Neural progenitor cell (in vitro differentiated cells): ENCODE measurements at places on chromosomes 5 and 9.

DNA sequence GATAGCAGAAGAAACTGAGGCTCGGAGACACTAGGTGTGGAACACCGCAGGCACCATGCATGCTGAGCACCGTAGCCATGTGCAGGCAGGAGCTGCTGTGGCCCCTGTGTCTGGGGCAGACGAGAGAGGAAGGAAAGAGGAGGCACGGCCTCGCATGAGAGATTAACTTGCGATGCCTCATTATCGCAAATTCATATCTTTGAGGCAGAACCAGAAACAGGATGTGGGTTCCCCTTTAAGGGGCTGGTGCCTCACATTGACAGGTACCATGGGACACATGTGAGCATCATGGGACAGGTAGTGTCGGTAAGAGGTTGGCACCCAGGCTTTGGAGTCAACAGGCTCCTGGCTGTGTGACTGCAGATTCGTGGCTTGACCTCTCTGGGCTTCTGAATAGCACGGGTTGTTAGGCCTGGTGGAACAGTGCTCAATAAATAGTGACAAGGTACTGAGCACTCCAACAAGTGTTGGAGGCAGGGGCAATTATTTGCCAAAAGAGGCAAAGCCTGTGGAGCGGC lies 40.8 kb downstream of the NAIF1 start:
- no peak overlapping the region for H3K4me3 ChIP-seq
- no peak for DNase-seq
- H3K4me1 ChIP-seq: no peaks in the 10 kb centered on the region
- no peaks in the 10 kb centered on the region for H3K36me3 ChIP-seq
- no peak overlapping the region for H3K27ac ChIP-seq

DNA sequence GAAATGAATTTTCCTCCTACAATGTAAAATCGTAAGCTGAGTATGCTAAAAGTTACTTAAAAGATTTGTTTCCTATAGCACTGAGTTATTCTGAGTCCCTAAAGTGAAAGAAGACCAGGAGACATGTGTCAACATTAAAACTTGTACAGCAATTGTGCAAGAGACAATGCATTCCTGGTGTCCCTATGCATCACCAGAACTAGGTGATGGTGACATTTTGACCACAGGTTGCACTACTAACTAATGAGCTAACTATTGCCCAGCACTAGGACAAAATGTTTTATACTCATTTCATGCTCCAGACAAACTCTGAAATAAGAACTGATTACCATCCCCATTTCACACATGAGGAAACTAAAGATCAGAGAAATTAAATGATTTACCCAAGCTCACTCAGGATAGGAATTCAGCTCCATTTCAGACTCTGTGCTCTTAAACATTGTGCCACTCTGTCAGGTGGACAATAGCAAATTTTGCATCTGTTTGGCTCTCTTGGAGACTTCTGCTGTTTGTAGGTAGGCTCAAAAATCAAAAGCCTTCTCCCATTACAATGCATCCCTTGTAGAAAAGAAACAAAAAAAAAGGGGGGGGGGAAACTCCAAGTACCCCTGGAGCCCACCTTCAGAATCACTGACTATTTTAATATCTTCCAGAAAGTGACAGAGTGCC lies 269.2 kb downstream of the ACTL7B start:
- no peak for DNase-seq
- H3K27me3 ChIP-seq: no peaks in the 10 kb centered on the region
- H3K36me3 ChIP-seq: no peaks in the 10 kb centered on the region
- no peak overlapping the region for H3K4me3 ChIP-seq
- no peak overlapping the region for H3K27ac ChIP-seq

DNA sequence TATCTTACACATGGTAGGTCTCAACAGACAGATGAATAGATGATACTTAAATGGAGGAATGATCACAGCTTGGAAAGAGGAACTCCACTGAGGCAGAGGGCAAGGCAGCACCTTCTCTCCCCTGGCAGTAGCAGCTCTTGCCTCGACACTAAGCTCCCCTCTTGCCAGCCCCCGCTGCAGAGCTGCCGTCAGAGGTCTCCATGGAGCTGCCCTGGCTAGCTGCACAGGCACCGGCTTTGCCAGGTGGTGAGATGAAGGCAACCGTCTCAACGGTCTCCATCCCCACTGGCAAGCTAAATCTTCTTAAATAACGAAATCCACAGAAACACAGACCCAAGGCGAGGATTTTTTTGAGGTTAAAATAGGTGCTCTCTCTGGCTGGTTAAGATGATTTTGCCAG lies 81.2 kb downstream of the CRB2 start:
- no peaks in the 10 kb centered on the region for H3K27me3 ChIP-seq
- DNase-seq: no peak
- H3K4me3 ChIP-seq: no peak overlapping the region

- no peak overlapping the region for H3K27ac ChIP-seq
- DNase-seq: peak; percentile 21
- H3K4me3 ChIP-seq: no peak overlapping the region
- no peaks in the 10 kb centered on the region for H3K36me3 ChIP-seq
- no peaks in the 10 kb centered on the region for H3K27me3 ChIP-seq
These were observed 21.0 kb upstream of the ALDH1B1 start for GRCh38 chr9:38371495-38371894.

GRCh38 chr5:60149081-60149480 lies 255.6 kb upstream of the PDE4D start:
- DNase-seq: no peak
- H3K36me3 ChIP-seq: no peaks in the 10 kb centered on the region
- no peak overlapping the region for H3K4me3 ChIP-seq
- no peak overlapping the region for H3K27ac ChIP-seq
- H3K4me1 ChIP-seq: peaks cover 13% of the 10 kb centered on the region

DNA sequence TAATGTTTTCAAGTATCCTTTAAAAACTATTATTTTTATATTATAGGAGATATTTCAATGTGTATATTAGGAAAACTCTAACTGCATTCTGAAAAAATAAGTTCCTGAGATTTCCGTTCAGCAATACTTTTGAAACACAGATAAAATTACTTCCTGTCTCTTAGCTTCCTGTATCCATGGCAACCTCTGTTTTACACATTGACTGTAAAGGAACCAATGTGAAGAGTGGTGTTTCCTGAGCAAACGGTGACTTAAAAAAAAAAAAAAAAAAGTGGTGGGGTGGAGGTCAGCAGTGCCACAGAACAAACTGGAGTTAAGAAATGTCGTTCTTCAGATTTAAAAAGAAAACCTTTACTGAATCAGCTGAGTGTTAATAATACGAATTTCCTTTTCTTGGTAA lies at the start of gene LRRC70:
TSS of gene LRRC70 (plus strand) at position 280 of the 400 bp plus-strand sequence. CDS start 620 bp downstream, outside the sequence.
- H3K27ac ChIP-seq: no peak within 1 kb of the TSS
- no peaks in the 10 kb centered on the region for H3K27me3 ChIP-seq
- no peaks in the 10 kb centered on the region for H3K36me3 ChIP-seq
- H3K4me1 ChIP-seq: peaks cover 8% of the 10 kb centered on the region
- peak; percentile 21 for DNase-seq
- no peak within 1 kb of the TSS for H3K4me3 ChIP-seq

DNA sequence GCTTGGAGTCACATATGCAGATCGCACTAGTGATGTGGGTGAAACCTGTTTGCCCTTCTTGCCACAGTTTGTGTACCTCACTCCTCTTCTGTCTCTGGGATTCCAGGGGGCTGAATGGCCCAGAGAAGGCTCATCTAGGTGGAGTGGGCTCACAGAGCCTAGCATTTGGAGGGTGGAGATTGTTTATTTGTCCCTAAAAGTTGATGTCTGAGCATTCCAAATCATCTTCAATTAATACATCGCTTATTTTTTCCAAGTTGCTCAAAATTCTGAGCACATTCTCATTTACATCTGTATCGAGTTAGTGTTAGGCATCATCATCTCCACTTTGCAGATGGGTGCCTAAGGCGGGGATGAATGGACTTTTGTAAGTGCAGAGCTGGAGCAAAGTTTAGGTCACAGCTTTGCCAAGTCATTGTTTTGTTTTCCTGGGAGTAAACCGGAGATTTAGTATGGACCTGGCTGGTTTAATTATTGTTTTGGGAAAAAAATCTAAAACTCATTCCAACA lies 2.0 kb downstream of the ABL1 start:
- no peak overlapping the region for H3K27ac ChIP-seq
- no peaks in the 10 kb centered on the region for H3K36me3 ChIP-seq
- H3K27me3 ChIP-seq: no peaks in the 10 kb centered on the region
- DNase-seq: no peak
- H3K4me3 ChIP-seq: peak overlapping the region; percentile 87
- H3K4me1 ChIP-seq: peaks cover 60% of the 10 kb centered on the region

- H3K4me3 ChIP-seq: no peak overlapping the region
- H3K36me3 ChIP-seq: no peaks in the 10 kb centered on the region
- H3K27ac ChIP-seq: no peak overlapping the region
- peak; percentile 42 for DNase-seq
- peaks cover 10% of the 10 kb centered on the region for H3K4me1 ChIP-seq
These were observed 86.8 kb downstream of the NSUN2 start for GRCh38 chr5:6545770-6546690.

DNA sequence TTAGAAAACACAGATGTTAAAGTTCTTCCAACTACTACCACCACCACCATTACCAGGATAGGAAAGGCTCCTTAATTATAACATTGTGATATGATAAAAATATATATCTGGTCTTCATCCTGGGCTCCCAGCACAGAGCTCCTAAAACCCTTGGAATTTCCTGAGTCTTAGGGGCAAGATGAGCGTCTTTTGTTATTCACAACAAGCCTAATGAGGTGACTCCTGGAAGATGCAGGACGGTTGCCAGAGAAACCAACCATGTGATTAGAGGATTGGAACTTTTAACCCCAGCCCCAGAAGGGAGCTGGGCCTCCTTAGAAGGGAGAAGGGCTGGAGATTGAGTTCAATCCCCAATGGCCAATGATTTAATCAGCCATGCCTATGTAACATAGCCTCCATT lies 148.0 kb upstream of the ADRA1B start:
- peak; percentile 82 for DNase-seq
- peaks cover under 1% of the 10 kb centered on the region for H3K27me3 ChIP-seq

- H3K36me3 ChIP-seq: no peaks in the 10 kb centered on the region
- no peak overlapping the region for H3K4me3 ChIP-seq
- no peaks in the 10 kb centered on the region for H3K27me3 ChIP-seq
- peaks cover 21% of the 10 kb centered on the region for H3K4me1 ChIP-seq
- peak; percentile 52 for DNase-seq
- H3K27ac ChIP-seq: no peak overlapping the region
These were observed 8.0 kb downstream of the VDAC1 start for GRCh38 chr5:133996683-133997252.

DNA sequence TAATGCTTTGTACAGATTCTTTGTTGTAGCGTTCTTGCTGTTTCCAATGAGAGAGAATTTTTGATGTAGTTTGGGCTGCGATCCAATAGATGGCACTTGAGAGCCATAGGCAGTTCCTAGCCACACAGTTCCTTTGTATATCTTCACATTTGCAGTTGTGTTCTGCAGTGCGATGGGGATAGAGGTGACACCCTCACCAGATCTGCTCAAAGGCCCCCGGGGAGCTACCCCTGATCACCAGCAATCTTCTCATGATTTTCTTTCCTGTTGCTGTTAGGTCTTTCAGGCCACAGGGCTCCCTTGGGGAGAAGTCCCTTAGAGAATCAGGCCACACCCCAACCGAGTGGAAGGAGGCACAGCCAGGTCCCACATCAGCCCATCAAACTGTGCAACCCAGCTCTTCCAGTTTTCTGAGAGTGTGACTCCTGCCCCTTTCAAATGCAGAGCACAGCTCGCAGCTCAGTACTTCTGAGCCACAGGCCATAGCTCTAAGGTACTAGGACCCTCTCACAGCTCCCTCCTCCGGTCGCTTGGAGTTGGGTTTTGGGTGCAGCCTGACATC lies 353.7 kb downstream of the SLCO4C1 start:
- no peaks in the 10 kb centered on the region for H3K36me3 ChIP-seq
- H3K27ac ChIP-seq: no peak overlapping the region
- H3K4me3 ChIP-seq: no peak overlapping the region
- DNase-seq: peak; percentile 66
- no peaks in the 10 kb centered on the region for H3K27me3 ChIP-seq

DNA sequence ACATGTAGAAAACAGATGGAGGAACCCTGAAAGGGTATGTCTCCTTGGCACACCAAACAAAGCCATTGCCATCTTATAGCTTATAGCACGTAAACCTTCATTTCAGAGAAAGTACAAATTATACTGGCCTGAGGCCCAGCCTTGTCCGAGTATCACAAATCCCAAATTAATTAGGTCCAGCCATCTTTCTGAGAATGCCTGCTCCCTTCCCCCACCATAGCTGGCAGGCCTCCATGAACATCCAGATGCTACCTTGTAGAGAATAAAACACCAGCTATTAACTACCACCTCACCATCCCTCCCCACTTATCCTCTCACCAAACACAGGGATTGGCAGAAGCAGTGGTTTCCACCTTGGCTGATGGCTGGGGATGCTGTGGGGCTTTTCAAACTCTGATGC lies 224.0 kb downstream of the SPOCK1 start:
- no peak for DNase-seq
- no peaks in the 10 kb centered on the region for H3K36me3 ChIP-seq
- no peak overlapping the region for H3K27ac ChIP-seq
- no peak overlapping the region for H3K4me3 ChIP-seq

DNA sequence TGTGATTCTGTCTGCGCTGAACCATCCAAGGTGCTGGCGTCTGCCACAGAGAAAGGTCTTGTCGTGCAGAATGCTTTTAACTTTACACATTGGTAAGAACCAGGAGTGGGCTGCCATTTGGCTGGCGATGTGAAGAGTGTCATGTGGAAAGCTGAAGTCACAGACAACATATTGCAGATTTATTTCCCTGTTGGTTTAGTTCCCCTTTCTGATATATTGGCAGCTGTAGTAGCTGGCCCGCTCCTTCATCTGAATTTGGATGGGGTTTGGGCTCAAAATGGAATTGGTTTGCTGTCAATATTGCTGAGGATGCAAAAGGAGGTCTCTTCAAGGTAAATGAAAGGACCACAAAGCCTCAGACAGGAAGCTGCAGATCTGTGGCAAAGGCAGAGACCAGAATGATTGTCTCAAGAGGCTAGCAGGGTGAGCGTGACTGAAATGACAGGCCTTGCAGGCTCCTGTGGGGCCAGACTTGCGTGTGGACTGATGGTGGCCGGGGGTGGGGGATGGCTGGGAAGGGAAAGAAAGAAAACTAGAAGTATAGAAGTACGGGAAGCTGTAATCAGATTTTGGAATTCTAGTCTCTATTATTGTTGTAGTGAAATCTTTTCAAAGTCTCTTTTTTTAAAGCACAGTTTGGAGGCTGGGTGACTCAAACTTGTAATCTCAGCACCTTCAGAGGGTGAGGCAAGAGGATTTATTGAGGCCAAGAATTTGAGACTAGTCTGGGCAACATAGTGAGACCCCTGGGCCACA lies 25.1 kb upstream of the CD180 start:
- H3K4me1 ChIP-seq: no peaks in the 10 kb centered on the region
- no peak overlapping the region for H3K27ac ChIP-seq
